Activated T-helper 9 cell treated with anti-CD3 and anti-CD28 coated beads, Interleukin-2, amount 50 U/mL, for 16 hours (primary cell): ENCODE measurements at places on chromosomes 3 and 15.
A peak's percentile ranks its signal among the peaks of the same experiment; 100 is the strongest.

DNA sequence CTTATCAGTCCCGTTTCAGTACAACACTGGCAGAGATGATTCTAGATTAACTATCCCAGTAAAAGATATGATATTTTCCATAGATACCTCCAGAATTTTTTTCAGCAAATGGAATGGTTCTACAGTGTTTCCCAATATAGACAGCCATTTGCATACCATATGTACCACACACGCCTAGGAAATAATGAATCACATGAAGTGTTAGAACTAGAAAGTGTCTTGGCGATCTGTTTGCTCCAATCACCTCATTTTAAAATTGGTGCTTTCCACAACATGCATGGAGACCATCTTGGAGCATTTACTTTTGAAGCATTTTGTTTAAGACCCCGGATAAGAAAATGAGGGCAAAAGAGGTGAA is 2.0 kb downstream of the C2CD4A start:
- no peak for DNase-seq

DNA sequence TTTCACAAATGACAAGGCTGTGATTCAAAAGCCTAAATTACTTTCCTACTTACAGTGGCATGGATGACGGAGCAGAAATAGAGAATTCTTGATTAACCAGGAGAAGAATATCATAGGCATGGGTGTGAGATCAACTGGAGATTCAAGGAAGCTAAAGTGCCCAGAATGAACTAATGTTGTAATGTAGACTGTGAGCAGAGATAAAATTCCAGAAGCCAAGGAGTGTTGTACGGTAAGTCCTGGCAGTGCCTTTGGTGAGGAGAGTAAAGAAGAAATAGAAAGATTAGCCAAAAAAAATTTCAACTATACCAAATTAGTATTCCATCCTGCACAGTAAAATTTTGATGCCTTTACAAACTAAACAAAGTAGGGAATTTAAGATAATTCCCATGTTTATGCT is 75.9 kb downstream of the ZBTB20 start:
- DNase-seq: no peak

- no peak for DNase-seq
Measured at GRCh38 chr3:117059067-117059955, 349.7 kb downstream of the TUSC7 start.

GRCh38 chr3:182713743-182714517 is 79.4 kb upstream of the ATP11B start:
- DNase-seq: no peak

DNA sequence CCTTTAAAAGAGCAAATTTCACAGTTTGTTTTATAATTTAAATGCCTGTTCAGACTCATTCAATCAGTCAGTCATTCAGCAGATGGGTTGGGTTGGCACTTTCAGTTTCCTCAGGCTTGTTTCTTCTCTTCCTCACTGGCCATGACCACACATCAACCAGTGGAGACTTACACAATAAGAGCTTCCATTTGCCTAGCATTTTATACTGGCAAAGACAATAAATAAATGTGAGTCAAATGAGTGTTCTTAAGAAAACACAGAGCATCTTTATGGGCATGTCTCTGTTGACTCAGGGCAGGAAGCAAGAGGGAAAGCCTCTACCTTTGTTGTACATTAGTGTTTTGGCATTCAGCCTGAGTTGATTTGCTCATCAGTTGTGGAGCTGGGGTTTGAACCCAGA is 122.6 kb downstream of the EPHB1 start:
- DNase-seq: no peak

- DNase-seq: no peak
Measured at GRCh38 chr3:197375001-197375441, 76.6 kb upstream of the DLG1 start.

- no peak for DNase-seq
Measured at GRCh38 chr15:56099311-56099710, 105.9 kb upstream of the NEDD4 start.

- DNase-seq: no peak
Measured at GRCh38 chr3:32352563-32352962, 39.1 kb upstream of the CMTM7 start.

DNA sequence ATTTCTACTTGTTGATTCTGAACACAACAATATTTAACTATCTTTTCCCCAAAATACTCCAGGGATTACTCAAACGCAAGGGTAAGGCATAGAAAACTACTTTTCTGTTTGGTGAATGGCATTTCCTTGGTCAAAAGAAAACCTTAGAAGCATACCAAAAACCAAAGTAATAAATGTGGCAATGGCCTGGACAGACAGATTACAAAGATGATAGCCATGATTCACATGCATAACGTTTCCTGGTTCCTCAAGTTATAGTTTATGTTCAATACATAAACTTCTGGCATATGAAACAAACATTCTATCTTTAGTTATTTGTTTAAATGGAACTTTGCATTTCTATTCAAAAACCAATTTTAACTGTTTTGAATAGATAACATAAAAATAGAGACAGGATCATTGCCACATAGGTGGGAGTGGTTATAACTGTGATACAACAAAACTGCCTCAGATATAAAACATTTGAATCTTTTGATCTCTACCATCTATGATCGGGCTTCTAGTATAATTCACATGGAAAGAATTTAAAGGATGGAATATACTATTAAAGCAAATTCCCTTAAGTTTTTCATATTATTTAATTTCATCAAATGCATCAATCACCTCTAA is 32.1 kb downstream of the FOXP1 start:
- no peak for DNase-seq

DNA sequence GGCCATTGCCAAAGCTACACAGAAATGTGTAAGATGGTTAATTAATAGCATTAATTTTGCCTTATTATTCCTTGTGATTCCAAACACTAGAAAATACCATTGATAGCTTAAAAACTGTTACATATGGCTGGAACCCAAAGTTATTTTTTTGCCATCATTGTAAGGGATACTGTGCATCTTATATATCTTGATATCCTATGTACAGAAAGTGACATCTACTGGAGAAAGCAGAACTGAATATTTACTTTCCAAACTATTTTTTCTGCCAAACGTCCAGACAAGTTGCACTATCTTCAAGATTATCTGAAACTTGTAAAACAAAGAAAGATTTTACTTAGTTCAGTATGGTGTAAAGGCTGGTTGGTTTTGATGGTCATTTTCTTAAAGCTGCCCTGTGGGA is 33.3 kb upstream of the MEIS2 start:
- DNase-seq: no peak

- DNase-seq: no peak
Measured at GRCh38 chr3:189260556-189261493, 89.1 kb downstream of the TPRG1 start.

GRCh38 chr15:70322051-70322668 is 224.4 kb upstream of the TLE3 start:
- no peak for DNase-seq

DNA sequence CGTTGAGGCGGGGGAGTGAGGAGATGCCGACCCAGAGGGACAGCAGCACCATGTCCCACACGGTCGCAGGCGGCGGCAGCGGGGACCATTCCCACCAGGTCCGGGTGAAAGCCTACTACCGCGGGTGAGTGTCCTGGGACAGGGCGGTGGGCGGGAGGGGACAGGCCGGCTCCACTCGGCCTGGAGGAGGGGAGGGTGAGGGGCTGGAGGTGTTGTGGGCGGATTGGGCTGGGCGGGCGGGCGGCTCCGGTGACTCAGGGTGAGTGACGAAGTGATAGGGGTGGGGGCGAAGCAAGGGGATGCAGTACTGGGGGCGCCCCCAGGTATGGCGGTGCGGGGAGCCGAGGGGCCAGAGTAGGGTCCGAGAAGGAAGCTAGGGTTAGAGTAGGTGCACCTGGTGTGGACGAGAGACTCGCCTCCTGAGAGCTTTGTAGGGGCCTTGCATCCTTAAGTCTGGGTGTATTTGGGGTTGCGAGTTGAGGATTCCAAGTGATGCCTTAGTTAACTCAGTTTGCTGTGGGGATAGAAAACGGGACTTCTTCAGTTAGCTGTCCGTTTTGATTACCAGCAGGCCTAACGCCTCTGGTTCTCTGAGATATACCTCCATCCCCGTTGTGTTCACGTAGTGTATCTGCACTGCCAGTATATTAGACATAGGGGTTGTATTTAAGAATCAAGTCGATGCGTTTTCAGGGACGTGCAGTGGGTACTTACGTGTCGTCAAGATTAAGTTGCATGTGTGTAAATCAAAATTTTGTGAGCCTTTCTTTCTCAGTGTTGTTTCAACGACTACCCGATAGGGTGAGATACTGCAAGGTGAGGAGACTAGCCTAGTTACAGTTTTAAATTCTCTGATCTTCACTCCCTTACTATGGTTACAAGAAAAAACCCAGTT is 670 bp downstream of the PRKCI start:
- peak; percentile 23 for DNase-seq

- DNase-seq: peak; percentile 0
Measured at GRCh38 chr15:90994059-90994416, 297 bp downstream of the PRC1 start.

GRCh38 chr3:141629976-141630375 is 108.1 kb upstream of the RNF7 start:
- no peak for DNase-seq

- no peak for DNase-seq
Measured at GRCh38 chr3:183315739-183316138, 62.7 kb downstream of the B3GNT5 start.

DNA sequence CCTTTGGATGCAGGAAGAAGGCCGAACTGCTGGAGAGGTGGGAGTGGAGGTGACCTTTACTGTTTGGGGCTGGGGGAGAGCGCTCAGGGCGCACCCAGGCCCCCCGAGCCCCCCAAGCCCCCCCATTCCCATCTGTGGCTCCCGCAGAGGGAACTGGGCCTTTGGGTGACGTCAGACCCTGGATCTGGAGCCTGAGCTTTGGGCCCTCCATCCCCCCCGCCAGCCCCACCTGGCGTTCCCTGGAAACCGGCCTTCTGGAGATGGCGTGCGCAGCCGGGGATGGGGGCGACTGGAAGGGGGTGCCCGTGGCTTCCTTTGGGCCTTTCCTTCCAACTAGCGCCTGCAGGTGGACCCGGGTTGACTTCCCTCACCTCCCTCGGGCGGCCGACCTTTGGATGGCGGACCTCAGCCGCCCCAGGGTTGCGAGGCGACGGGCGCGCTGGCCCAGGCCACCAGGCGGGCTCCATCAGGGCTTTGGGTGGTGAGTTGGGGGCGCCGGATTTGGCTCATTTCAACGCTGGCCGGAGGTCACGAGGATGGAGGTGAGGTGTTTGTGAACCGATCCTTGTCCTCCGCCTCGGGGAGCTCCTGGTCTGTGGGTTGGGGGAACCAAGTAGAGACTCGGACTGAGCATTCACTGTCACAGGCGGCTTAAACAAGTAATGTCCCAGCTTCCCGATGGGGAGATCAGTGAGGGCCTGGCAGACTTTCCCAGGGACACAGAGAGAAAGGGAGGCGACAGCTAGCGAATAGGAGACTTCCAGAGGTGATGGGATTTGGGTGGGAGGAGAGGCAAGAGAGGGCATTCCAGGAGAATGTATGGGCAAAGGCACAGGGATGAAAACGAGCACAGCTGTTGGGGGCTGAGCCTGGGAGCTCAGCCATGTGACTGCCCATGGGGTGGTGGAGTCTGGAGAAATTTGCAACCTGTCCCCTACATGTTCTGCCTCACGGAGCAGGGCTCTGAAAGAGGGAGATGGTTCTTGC is 709 bp downstream of the SCAMP5 start:
- no peak for DNase-seq

GRCh38 chr3:126676919-126677705 is 22.2 kb upstream of the TXNRD3 start:
- DNase-seq: no peak

GRCh38 chr3:56536735-56537134 is 20.2 kb upstream of the CCDC66 start:
- DNase-seq: no peak

DNA sequence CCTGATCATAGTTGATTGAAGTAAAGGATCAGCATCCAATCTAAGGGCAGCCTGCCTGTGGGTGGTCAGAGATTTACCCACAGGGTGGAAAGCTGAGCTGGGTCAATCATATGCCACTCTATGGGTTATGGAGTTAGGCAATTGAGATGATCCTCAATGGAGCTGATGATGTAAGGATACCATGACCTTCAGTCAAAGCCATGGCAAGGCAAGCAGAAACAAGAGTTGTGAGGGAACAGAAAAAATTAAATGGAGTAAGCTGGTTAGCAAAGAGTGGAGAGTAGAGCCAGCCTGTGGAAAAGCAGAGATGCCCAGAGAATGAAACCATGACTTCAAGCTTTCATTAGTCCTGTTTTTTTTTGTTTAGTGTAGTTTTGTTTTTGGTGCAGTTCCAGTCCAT is 5.7 kb upstream of the IQGAP1 start:
- DNase-seq: no peak

GRCh38 chr3:152474585-152474984 is 205.9 kb downstream of the MBNL1 start:
- no peak for DNase-seq

- no peak for DNase-seq
Measured at GRCh38 chr15:58420579-58421043, 11.2 kb upstream of the LIPC start.

GRCh38 chr15:77024273-77025082 is 29.6 kb downstream of the PSTPIP1 start:
- peak; percentile 50 for DNase-seq

DNA sequence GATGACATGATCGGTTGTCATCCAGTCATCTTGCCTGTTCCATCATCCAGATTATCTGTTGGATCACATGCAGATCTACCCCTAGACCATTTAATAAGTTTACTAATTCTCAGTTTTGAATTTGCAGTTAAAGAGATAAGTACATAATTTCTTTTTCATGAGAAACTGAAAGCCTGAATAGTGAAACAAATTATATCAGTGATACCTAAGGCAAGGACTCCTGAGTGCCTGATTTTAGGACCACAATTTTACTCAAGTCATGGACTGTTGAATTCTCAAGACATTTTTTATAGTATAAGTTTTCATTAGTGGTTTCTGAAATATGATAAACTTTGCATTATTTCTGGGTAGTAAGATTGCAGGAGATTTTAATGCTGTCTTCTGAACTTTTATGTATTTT is 13.2 kb downstream of the SIDT1 start:
- no peak for DNase-seq

- DNase-seq: no peak
Measured at GRCh38 chr15:75348562-75349350, 1.9 kb downstream of the NEIL1 start.

- DNase-seq: no peak
Measured at GRCh38 chr15:57735431-57735830, 28.9 kb downstream of the POLR2M start.

DNA sequence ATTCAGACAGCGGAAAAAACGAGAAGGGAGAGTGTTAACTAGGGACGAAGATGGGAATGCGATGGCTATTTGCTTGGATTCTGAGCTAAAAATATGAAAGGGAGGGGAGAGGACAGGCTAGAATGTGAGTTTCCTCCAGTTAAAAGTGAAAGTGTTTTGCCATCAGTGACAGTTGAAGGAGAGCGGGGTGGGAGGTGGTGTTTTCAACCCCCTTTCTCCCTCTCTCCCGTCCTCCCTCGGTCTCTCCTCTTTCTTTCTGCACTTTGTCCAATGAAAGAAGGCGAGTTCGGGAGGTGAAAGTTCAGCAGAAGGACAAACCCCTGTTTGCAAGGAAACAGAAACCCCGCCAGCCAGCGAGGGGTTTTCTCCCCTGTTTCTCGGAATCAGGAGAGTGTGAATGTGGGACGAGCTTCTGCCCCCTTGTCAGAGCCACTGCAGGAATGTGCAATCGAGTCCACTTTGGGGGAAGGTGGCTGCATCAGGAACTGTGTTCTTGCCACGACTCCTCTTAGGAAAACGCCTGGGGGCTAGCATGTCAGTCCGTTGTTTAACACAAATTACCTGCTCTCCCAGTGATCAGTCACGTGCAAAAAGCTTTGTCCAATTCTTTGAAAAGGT is 975 bp upstream of the FOXP1 start:
- DNase-seq: peak; percentile 45

GRCh38 chr15:91132079-91132478 is 32.0 kb downstream of the SV2B start:
- DNase-seq: no peak

GRCh38 chr3:12232785-12233300 is 56.0 kb upstream of the PPARG start:
- no peak for DNase-seq
